ENCODE measurements at places on chromosomes 12 and 14.

DNA sequence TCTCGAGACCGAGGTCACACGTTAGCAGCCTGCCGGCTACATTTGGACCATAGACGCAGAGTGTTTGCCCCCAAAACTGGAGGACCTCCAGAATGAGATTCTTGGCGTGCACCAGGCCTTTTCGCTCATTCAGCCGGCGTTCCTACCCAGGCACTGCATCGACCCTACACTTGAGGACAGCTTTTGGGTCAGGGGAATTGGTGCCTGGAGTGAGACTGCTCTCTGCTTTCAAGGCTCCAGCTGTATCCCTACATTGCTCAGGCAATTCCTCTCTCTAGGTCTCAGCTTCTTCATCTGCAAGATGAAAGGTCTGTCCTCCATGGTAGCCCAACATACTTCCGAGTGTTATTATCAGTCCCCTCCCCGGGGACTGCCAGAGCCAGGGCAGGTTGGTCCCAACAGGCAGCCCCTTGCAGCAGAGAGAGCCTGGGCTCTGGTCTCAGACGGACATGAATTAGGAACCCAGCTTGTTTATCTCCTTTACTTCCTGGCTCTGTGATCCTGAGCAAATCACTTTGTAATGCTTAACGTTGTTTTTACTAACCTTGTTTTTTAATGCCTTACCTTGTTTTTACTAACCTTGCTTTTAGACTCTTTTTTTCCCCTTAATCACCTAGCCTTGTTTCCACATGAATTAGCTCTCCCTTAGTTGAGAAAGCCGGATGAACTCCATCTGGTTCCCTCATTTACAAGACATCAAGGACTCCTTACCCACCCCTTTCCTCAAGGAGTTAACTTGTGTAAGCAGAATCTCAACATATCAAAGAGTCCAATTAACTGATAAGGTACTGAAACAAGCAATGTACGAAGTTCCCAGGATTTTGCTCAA, 892 bp downstream of the TCHP start:
- DNase-seq = no peak

- DNase-seq = no peak
Observed at GRCh38 chr12:16277585-16277984, at the start of gene SLC15A5. Gene SLC15A5, minus strand, starts transcription at chr12:16277685. Its CDS starts 0 bp downstream, at chr12:16277685.

DNA sequence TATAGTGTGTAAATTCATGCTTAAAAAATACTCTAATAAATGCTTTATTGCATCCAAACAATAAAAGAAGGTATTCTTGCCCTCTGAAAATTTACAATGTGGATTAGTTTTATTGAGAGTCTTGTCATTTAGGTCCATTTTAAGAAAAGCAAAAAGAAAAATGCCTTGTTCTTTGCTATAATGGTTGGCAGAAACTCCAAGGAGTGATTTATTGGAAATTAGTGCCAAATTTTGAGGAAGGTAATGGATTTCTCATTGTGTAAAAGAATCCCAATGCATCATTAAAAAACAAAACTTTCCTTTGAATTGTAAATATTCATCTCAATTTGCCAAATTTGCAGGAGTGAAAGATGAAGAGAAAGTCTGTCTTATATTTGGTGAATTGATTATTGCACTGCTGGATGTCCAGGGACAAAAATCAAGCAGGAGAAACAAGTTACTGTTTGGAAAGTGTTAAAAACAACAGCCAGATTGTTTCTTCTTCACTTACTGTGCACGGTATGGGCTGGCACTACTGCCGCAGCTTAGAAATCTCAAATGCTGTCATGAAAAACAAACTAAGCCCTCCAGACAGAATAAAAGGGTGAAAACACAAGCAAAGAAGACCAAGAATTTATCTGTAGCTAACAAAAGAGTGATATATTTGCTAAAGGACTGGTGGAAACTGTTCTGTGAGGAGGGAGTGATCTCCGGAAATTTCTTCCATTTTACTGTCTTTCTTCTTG, 511.7 kb downstream of the TMTC2 start:
- DNase-seq = no peak

- DNase-seq = peak; percentile 21
Observed at GRCh38 chr12:100229036-100229635, 28.5 kb downstream of the ACTR6 start.

DNA sequence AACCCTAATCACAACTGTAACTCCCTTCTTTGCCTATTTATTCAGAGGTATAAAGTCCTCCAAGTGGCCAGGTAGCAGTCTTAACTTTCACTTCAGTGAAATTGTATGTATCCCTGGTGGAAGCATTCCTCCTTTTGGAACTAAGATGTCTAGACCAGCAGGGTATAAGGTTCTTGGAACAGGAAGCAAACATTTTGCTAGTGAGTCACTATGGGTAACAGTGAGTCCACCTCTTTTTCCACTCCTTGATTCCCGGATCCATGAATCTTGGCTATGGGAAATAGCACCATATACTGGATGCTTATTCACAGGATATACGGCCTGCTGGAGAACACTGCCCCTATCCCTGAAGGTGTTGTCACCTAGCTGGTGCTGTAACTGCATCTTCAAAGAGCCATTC, 80.2 kb downstream of the KCNA5 start:
- no peak for DNase-seq

DNA sequence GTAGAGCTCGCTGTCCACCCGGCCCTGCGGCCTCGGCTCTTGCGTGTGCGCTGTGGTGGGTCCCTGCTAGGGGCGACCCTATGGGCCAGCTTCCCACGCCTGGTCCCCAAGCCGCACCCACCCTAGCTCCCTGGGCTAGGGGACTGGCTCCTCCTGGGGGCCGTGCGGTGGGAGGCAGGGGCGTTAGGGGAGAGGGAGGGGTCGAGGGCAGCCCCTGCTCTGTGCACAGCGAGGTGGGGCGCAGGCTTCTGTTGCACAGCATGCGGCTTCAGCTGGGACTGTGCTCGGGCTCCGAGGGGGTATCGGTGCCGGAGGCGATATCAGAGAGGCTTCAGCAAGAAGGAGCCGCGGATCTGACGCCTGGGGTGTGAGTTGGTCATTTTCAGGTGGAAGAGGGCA, 86.1 kb downstream of the ALG10 start:
- no peak for DNase-seq

GRCh38 chr12:13250416-13250815, 53.9 kb downstream of the EMP1 start:
- DNase-seq = no peak

DNA sequence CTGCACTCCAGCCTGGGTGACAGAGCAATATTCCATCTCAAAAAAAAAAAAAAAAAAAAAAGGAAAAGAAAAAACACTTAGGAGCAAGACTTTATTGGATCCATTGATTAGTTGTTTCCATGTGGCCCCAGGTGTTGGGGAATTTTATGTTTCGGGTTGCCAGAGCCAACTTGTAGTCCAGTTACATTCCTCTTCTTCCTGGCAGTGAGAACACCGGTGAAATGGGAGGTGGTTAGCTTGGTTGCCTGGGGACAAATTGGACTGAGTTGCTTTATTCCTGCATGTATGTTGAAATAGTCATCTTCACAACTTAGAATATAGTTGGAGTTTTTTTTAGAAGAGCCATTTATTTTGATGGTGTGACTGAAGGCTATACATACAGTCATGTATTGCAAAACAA, 12.6 kb downstream of the RCOR1 start:
- DNase-seq = no peak

DNA sequence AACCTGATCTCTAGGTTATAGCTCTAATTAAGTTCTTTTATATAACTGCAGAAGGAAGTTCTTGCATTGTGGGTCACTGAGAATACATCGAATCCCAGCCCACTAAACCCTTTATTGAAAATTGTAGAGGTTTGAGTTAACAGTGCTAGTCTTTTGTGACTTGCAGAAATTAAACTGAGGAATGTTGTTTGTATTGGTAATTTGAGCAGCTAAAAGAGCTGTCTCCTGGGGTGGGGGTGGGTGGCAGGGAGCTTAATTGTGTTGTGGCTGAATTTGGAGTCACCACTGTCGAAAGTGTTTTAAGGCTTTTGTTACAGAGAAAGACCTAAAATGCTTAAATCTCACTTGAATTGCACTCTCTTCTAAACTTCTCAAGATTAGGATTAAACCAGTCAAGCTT, 3.2 kb upstream of the COX8C start:
- DNase-seq = no peak

GRCh38 chr14:22433069-22433468, 156.0 kb downstream of the DAD1 start:
- no peak for DNase-seq

GRCh38 chr12:125263385-125263784, 198.2 kb downstream of the AACS start:
- DNase-seq = no peak

DNA sequence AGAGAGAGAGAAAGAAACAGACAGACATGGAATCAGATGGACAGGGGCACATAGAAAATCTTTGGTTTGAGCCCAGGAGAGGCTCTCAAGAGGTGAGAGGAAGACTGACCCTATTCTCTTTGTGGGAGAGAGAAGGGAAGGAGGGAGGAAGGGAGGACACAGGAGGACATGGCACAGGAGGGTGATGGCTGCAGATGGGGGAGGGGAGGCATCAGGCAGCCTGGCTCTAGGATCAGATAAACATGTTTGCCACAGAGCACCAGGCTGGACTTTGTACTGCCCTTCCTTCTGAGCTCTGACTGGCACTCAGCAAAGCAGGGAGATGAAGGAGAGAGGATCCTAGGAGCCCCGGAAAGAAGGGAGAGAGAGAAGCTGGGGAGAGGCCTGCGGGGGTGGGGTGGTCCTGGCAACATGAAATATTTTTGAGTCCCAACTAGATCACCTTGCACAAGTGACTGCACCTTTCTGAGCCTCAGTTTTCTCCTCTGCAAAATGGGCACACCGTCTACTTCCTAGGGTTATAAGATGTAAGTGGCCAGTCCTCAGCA, 6.1 kb downstream of the HNF1A start:
- DNase-seq = no peak

GRCh38 chr14:91307652-91308051, 63.1 kb upstream of the GPR68 start:
- DNase-seq = no peak

DNA sequence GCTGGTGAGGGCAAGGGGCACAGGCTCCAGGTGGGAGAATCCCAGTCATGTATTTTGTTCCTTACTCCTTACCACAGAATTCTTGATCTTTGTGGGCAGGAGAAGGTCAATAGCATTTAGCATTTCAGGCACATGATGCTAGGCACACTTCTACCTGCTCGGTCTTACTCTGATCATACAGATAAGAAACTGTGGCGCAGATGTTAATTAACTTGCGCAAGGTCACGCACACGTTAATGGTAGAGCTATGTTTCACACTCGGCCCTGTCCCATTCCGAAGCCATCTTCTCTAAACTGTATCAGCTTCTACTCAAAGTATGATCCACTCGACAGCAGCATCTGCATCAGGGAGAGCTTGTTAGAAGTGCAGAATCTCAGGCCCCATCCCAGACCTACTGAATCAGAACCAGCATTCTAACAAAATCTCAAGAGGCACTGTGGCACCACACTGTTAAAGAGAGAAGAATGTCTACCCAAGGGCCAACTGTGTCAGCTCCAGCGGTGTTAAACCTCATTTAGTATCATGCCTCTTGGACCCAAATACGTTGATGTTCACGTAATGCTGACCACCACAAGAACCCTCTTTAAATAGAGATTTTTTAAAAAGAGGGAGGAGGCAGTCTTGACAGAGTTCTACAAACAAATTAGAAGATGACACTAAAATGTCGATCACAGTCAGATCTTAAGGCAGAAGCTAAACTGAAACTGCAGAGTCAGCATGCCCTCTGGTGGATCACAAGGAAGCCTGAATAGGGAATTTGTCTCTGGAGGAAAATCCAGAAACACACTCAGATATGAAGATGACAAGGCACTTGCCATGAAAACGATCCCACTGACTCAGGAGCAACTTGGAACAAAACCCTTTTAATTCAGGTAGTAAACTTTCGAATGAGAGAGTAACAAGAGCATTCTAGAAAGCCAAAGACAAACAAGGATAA, 7.3 kb downstream of the STXBP6 start:
- peak; percentile 54 for DNase-seq

- DNase-seq = no peak
Observed at GRCh38 chr12:132619386-132620112, 973 bp downstream of the P2RX2 start.

DNA sequence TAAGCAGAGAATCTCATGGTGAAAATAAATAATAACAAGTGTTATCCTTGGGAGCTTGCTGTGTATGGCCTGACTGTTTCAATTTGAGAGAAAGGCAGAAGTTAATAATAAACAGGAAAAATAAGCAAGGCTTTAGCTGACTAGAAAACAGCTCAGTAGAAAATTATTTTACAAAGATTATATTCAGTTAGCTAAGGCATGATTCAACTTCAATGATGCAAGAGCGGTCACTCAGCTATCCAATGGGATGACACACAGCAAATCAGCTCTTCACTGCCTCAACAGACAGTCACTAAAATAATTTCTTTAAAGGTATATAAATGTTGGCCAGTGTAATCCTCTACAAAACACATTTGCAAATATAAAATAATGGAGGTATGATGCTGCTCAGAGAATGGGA, 18.6 kb downstream of the GSTZ1 start:
- DNase-seq = no peak

GRCh38 chr12:8785499-8785898, 36.9 kb upstream of the A2ML1 start:
- DNase-seq = no peak

DNA sequence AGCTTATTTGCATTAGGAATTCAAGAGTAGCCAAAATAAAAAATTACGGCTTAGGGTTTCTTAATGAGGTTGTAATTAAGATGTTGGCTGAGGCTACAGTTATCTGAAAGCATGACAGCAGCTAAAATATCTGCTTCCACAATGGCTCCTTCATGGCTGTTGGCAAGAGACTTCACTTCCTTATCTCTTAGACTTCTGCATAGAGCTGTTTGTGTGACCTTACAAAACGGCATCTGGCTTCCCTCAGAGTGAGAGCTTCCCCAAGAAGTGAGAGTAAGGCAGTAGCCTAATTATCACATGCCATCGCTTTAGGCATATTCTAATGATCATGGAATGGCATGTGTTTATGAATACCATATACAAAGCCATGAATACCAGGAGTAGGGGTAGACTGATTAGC, 57.6 kb downstream of the CCDC59 start:
- DNase-seq = no peak

DNA sequence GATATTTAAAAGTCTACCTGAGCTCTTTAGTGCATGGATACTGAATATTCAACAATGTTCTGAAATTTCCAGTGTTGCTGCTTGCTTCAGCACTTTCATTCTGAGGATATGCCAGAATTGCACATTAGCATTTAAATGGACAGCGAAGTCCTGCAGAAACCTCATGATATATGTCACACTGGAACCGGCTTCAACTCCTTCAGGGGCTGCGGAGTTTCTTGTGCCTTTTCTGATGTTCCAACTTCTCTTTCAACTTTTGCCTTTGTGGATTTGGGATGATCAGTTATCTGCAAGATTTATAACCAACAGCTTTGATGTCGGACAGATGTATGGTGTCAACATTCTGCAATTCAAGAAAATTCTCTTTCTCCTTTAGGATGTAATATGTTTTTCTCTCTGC, 142.5 kb upstream of the LMNTD1 start:
- DNase-seq = no peak

- no peak for DNase-seq
Observed at GRCh38 chr12:2265461-2266167, 212.8 kb downstream of the CACNA1C start.

Measured in common myeloid progenitor, CD34-positive (primary cell).